ENCODE measurements at places on chromosomes 5 and 9. TPM values are rescaled to one million over a fixed set of nuclear protein-coding genes. Genes with fewer than 3 reads are reported as not detected.

The KIF3A gene
- 3.4 TPM for total RNA-seq

The FBP2 gene
- not detected for total RNA-seq

The UBE2QL1 gene
- total RNA-seq, result 0.98 TPM

The KCNMB1 gene
- total RNA-seq, result not detected

The NTNG2 gene
- total RNA-seq, result 0.44 TPM

The ZNF883 gene
- total RNA-seq, result not detected

The DMGDH gene
- total RNA-seq, result 5.9 TPM

The PCDHA4 gene
- 0.16 TPM for total RNA-seq
